ENCODE measurements at places on chromosomes 5 and 9. TPM values are rescaled to one million over a fixed set of nuclear protein-coding genes. Genes with fewer than 3 reads are reported as not detected.

DNA sequence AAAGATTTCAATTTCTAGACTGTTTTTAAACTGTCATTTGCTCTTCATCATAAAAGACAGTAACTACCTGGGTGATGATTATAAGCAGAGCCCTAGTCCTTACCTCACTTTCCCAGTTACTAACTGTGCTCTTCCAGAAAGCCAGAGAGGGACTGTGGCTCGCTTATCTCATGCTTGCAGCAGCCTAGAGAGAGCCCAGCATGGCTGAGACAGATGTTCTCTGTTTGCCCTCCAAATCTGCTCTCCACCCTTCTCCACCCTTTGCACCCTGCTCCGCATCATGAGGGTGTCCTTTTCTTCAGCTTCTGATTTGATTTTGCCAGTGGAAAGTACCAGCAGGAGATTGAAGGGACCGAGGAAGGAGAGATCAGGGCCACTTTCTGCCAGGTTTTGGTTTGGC is 61.2 kb upstream of the SELENOP start:
- DNase-seq: no peak

The DND1 gene
- 1.8 TPM for total RNA-seq

DNA sequence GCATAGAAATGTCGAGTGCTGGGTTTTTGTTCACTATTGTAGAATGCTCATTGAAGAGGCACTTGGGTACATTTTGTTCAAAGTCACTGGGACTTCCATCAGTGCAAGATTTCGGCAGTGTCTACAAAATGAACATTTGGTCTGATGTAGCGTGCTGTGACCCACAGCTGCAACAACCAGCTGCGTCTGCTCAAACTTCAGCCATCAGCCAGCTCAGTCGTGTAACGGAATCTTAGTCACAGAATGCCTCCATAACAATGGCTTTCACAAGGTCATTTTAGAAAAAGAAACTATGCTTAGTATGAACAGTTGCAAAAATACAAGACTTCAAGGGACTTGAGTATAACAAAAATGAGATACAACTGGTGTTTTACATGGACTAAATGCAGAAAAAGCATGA is 828.1 kb upstream of the GRAMD2B start:
- no peak for DNase-seq

The SEPTIN8 gene
- total RNA-seq: 12.2 TPM

The NTRK2 gene
- 0.38 TPM for total RNA-seq

DNA sequence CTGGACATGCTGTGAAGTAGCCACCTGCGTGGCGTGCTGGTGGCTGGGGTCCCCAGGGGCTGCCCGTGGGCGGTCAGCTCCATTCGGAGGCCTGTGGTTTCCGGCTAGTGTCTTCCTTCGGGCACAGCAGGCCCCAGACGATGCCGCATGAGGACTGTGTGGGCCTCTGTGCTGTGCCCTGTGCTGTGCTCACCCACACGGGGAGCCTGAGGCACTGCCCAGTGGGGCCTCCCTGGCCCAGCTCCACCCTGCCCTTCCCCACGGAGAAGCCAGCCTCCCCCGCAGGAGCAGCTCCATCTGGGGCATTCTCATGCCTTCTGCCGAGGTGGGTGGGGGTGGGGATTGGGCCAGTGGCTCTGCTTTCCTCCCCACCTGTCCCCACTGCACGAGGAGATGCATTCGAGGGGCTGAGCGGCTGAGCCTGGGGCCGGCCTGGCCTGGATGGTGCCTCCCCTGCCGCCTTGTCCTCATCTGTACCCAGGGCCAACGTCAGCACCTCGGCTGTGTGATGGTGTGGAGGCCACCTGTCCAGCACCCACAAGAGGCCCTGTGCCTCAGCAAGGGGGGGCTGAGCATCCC is 24.2 kb downstream of the RXRA start:
- no peak for DNase-seq

The BNC2 gene
- 0.55 TPM for total RNA-seq

DNA sequence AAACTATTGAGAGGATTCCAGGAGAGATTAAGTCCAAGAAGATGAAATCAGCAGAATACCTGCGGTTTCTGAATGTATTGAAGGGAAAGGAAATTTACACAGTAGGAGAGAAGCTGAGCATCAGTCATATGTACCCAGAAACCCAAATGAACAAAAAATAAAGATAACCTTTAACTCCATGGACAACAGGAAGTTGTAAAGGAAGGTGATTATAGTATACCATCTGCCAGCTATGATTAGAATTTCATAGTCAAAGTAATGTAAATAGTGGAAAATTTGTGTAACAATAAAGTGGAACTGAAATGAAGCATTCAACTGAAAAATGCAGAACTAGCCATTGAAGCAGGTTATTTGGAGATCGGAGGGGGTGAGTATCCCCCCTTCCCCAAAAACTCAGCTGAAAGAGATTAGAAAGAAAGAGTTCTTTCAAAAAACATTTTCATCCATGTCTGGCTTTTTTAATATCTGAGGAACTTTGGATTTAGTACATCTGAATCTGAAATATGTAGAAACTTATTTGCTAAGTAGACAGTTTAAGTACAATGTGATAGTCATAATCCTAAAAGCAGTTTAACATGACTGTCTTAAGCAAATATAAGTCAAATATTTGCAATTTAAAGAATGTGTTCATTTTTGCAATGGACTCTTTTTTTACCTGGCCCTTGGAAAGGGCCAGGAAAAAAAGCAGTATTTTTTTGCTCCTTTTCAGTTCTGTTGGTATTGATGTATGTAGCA is 58.4 kb downstream of the APC start:
- no peak for DNase-seq

Data from left lobe of liver (tissue), 2 donors.